ENCODE measurements at places on chromosomes 13 and 19.

GRCh38 chr13:18953139-18953930 lies 228.3 kb downstream of the TUBA3C start:
- DNase-seq = no peak

- DNase-seq = no peak
These were observed at the start of gene SIGLEC6 for GRCh38 chr19:51531349-51532315. TSS of gene SIGLEC6 (minus strand) at chr19:51531670. CDS start at chr19:51531648, 22 bp downstream.

DNA sequence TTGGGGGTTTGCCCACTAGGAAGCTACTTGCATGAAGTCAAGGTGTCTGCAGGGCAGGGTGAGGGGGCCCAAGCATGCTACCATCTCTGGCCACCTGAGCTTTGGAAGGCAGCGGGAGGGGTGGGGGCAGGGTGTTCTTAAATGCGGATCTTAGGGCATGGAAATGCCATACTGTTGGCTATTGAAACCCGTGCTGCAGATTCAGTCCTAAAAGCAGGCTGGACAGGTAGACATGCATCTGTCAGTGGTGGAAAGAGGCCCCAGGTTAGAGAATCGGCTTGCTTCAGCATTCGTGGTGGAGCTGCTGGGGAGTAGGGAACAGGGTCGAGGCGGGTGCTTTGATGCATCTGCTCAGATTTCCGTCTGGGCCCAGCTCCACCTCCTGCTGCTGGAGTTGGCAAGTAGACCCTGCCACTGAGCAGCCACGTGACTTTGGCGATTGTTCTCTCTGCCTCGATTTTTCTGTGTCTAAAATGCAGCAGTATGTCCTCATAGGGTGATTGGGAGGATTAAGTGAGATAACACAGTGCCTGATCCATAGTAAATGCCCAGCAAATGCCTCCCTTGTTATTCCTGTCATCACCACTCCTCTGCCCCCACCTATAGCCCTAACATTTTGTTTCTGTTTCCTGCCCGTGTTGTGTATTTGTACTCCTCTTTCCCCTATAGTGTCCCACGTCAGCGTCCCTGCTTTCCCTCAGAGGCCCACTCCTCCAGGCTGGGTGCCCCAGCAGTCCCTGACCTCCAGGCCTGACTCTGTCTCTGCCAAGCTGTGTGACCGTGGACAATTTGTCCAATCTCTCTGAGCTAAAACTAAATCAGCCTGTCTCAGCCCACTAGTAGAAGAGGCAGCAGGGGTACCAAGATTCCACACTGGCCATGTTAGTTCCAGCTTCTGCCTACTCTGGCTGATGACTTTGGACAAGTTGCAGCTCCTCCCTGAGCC lies 5.8 kb downstream of the PPP1R37 start:
- DNase-seq = no peak

GRCh38 chr19:11480715-11481533 lies at the start of gene ELAVL3:
TSS of gene ELAVL3 (minus strand) at chr19:11481046. CDS start at chr19:11480608, 438 bp downstream.
- no peak for DNase-seq

- DNase-seq = no peak
These were observed 12.3 kb downstream of the RUBCNL start for GRCh38 chr13:46374710-46375109.
